NCI-H2171 treated with DMSO at 0.1 percent for 48 hours (cell line): ENCODE measurements at places on chromosomes 6 and 20.

DNA sequence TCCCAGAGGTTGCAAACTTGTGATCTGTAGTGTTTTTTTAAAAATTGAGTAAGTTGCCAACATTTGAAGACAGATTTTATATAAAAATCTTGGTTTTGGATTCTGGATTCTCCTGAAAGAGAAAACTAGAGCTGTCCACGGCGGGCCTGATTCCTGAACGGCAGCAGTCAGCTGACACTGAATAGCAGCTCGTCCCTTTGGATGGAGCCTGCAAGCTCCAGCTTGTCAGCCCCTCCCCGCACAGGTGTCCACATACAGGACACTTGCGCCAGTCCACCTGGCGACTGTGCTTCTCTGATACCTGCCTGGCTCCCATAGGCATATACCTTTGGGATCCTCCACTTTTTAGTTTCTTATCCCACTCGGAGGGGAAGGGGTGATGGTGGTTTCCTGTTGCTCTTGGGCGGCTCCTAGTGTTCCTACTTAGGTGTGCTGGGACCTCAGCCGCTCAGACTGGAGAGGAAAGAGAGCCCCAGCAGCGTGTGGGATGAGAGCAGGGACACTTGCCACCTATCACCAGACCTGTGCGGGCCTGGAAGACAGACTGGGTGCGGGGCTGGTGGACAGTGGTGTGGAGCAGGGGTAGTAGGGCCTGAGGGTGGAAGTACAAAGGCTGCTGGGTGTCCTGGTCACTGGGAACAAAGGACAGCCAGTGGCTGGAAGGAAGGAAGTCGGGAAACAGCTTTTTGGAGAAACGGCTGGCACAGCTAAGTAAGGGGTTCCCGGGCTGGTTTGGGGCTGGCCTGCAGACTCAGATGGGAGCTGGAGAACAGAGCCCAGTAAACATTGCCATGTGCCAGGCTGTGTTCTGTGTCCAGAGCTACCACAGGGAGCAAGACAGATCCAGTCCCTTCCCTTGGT, 18.3 kb downstream of the GHRH start:
- no peak for DNase-seq

DNA sequence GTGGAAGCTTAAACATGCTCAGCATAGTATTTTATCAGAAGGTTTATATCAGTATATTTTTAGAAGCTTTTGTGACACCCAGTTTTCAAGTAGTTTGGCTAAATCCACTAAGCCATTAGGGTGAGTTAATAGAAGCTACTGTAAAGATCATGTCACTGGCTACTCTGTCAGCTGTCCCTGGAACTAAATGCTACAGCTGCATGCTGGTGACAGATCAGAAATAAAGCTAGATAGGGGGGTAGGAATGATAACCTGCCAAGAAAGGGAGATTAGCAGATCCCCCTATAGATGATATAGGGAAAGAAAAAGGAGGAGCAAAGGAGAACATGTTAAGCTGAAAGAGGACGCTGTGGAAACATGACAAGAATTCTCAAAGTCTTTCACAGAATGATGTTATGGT, 363.2 kb downstream of the QKI start:
- no peak for DNase-seq

DNA sequence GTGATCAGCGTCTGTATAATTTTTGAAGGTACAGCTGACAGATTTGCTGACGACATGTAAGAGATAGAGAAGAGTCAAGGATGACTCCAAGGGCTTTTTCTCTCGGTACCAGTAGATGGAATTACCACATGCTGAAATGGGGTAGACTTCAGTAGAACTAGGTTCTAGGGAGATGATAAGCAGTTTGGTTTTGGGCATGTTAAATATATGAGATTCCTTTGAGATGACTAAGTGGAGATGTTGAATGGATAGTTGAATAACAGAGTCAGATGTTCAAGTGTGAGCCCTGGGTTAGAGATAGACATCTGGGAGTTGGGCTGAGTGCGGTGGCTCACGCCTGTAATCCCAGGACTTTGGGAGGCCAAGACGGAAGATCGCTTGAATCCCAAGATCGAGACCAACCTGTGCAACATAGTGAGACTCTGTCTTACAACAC, 50.0 kb downstream of the PHF20 start:
- DNase-seq = no peak

- DNase-seq = no peak
Measured at GRCh38 chr6:157335829-157336228, 12.5 kb upstream of the TMEM242 start.

- DNase-seq = no peak
Measured at GRCh38 chr6:49479308-49479970, 16.3 kb downstream of the CENPQ start.

DNA sequence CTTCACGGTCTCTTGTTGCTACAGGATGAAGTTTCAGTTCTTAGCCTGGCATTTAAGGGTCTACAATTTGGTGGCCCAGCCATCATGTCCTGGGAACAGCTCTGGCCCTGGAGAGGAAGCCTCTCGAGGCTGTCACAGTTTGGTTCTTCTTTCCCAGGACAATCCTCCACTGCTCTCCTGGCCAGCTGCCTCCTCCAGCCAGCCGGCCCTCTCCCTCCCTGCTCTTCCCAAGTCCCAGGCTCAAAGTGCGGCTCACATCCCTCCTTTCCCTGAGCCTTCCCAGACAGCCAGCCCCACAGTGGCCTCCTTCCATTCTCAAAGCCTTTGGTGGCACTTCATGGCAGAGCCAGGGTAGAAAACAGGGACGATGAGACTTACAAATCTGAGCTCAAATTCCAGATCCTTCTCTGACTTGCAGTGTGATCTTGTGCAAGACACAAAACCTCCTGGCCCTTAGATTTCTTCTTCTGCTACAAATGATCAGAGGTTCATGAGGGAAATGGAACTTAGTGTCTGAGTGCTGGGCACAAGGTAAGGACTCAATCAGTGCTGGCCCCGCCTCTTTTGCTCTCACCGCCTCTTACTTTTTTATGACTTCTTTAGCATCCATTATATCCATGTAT, 223.8 kb upstream of the ECI2 start:
- no peak for DNase-seq

DNA sequence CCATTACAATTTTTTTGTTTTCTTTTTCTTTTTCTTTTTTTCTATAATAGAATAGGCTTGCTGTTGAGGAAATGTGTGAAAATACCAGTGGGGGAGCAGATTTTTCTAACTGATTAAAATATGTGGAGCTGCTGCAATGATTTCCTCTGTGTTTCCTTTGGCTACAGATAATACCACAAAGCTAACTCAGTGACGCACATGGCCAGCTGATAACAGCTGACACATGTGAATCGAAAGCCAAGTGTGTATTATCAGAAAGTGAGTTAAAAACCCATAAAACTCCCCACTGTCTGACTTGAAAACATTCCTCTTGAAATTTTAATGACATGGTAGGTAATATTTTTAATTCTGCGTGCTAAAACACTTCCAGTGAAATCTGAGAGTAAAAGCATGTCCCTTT, 70.8 kb upstream of the AHI1 start:
- no peak for DNase-seq

- no peak for DNase-seq
Measured at GRCh38 chr6:32862725-32863124, 8.7 kb downstream of the PSMB9 start.

DNA sequence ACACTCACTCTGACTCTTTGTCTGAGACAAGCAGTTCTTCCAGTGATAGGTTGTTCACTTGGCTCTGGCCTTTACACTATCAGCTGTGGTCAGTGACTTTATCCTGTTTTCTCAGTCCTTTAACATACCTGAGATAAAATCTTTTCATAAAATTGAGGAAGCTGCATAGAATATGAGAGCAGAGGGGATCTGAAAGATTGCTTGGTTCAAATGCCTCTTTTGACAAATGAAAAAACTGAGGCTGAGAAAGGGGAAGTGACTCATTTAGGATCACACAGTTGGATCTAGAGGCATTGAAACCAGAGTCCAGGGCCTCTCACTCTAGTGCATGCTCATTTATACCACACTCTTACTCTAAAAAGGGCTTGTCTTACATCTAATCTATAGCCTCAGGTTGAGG, 277.0 kb upstream of the TBX18 start:
- no peak for DNase-seq

DNA sequence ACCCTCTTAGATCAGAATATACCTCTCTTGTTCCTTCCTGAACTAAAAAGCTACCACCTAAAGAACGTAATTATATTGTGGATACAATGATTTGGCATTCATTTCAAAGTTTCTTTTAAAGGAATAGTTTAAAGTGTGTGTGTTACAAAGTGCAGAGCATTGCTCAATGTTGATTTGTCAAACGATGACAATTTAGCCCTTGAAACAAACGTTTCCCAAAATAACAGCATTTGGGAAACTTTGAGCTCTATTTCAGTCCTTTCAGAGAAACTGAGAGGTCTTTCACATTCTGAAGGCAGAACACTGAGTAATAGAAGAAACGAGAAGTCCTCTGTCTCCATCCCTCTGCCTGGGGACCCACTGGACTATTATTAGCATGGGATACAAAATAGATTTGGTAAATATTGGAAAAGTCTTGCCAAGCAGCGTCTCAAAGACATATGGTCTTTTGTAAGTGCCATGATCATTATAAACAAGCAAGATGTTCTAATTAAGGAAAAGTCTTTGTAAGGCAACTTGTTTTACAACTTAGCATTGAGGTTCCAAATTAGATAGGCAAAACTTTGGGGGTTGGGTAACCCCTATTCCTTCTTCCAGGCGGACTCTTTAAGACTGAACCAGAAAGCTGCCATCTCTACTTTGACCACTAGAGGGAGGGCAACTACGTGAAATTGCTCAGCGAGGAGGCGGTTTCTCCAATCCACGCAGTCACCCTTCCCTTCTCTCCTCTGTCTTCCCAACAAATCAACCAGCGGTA, 208.8 kb downstream of the RNF144B start:
- peak; percentile 69 for DNase-seq

DNA sequence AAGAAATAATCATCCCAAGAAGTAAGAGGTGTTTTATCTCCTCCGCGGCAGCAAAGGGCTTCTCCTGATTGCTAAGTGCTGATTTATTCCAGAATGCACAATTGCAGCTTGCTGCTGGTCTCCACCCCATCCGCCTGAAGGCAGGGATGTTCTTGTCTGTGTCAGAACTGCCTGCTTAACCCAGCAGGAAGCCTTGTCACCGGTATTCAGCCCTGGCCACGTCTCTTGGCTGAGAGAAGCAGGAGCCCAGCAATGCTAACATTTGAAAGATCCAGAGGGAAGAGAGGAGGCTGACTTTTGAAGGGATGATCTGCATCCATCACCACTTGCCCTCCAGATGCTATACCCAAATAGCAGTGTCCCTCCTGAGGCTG, 4.2 kb downstream of the SCML4 start:
- no peak for DNase-seq

GRCh38 chr20:62603021-62603906, 39.0 kb upstream of the SLCO4A1 start:
- no peak for DNase-seq

DNA sequence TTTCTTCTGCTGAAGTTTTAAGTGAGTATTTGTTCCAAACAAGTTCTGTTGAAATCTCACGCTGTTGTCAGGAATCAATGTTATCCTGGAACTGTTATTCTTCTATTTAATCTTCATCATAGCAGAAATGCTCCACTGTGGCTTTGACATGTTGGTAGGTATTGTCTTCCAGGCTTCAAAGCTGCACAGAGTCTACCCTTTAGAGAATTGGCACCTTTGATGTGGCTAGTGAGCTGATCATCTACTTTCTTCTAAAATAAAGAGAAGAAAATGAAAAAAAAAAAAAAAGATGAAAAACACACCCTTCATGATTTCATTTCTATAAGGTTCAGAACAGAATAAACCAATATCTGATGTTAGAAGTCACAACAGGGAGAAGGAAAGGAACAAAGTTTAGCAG, 5.8 kb upstream of the ZSCAN23 start:
- no peak for DNase-seq

DNA sequence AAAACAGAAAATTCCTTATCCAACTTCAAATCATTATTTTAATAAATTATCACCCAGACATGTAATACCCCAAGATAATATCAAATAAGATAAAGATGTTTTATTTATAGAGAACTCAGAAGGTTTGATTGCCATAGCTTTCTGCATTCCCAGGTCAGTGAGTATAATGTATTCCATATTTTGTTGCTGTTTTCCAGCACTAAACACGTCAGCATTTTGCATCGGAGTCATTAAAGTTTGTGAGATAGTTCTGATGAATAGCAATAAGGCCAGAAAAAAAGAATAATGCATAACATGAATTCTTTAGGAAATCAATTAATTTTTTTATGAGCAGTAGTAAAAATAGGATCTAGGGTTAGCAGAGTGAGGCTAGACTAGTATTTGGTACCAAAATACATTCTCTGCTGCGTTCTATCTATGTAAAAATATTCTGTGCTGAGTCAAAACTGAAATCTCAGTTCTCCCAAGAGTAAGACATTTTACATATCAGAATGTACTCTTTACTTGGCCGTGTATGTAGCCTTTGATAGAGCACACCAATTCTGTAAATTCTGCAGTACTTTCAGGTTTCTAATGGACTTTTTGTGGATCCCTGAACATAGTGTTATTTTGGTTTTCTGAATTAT, 269.9 kb upstream of the AGPAT4 start:
- DNase-seq = no peak

- DNase-seq = no peak
Measured at GRCh38 chr6:120736740-120737139, 597.5 kb downstream of the TBC1D32 start.
